Naive thymus-derived CD4-positive, alpha-beta T cell (primary cell): ENCODE measurements at places on chromosomes 3 and 15. TPM values are rescaled to one million over a fixed set of nuclear protein-coding genes. Genes with fewer than 3 reads are reported as not detected.

DNA sequence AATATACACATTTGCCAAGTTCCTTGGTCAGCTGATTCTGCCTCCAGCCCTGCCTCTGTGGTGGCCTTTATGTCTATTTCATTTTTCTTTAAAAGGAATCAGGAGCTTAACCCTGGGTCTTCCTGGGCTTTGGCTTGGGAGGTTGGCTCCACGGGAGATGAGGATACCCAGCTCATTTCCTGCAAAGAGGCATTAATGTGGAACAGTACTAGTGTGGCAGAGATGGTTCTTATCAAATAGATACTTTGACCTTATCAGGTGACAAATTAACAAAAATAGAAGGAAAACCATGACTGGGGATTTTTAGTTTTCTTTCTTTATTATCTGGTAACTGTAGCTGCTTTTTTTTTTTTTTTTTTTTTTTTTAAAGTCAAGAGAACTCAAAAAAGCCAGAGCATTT, 42.8 kb downstream of the BBS4 start:
- peaks cover 9% of the 10 kb centered on the region for H3K36me3 ChIP-seq
- no peak overlapping the region for H3K27ac ChIP-seq
- no peaks in the 10 kb centered on the region for H3K4me1 ChIP-seq
- no peaks in the 10 kb centered on the region for H3K27me3 ChIP-seq
- no peak overlapping the region for H3K4me3 ChIP-seq

DNA sequence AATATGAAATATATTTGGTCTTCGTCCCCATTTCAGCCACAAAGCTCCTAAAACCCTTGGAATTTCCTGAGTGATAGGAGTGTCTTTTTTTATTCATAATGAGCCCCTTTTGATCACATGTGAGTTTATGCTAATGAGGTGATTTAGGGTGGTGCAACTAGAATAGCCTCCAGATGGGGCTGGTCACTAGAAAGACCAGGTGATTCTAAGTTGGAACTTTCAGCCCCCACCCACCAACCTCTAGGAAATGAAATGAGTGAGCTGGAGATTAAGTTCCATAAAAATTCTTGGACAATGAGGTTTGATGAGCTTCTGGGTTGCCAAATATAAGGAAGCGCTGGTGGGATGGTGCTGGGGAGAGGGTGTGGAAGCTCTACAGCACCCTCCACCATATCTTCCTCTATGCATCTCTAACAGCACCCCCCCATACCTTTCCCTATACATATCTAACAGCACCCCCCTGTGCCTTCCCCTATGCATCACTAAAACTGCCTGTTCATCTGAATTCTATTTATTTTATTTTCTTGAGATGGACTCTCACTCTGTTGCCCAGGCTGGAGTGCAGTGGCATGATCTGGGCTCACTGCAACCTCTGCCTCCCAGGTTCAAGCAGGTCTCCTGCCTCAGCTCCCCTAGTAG, 2.1 kb upstream of the SMCO1 start:
- H3K27ac ChIP-seq: no peak overlapping the region
- DNase-seq: no peak

DNA sequence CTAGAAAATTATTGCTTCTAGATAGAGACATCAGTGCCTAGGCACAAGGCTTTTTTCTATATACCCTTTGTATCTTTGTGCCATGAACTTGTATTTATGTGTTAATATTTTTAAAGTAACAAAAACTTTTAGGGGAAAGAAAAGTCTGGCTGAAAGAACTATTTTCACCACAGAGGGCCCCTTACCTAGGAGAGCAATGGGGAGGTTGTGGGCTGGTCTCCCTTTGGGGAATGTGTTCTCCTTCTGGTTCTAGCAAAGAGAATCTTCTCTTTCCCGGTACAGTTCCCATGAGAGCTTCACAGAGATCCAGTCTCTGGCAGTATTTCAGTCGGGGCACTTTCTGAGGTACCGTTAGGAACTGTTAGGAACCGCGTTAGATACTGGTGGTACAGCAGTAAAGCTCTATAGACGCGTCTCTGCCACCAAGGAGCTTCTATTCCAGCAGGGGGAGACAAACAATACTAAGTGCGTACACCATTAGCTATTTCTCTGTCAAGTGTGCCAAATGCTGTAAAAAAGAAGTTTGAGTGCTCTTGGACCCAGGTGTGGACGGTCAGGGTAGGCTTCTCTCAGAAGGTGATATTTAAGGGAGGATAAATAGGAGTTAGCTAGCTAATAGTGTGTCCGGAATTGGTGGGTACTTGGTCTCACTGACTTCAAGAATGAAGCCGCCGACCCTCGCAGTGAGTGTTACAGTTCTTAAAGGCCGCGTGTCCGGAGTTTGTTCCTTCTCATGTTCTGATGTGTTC, 4.6 kb upstream of the EPB42 start:
- H3K27ac ChIP-seq: no peak overlapping the region
- no peaks in the 10 kb centered on the region for H3K4me1 ChIP-seq
- H3K27me3 ChIP-seq: no peaks in the 10 kb centered on the region
- DNase-seq: peak; percentile 43
- H3K4me3 ChIP-seq: no peak overlapping the region
- H3K36me3 ChIP-seq: no peaks in the 10 kb centered on the region

- DNase-seq: no peak
- no peaks in the 10 kb centered on the region for H3K4me1 ChIP-seq
- no peaks in the 10 kb centered on the region for H3K27me3 ChIP-seq
- H3K4me3 ChIP-seq: no peak overlapping the region
Measured at GRCh38 chr15:99606646-99607045, 40.9 kb downstream of the MEF2A start.

GRCh38 chr3:180934638-180935037, 22.2 kb downstream of the FXR1 start:
- no peaks in the 10 kb centered on the region for H3K36me3 ChIP-seq
- no peak overlapping the region for H3K27ac ChIP-seq
- H3K27me3 ChIP-seq: no peaks in the 10 kb centered on the region
- DNase-seq: no peak
- no peak overlapping the region for H3K4me3 ChIP-seq
- no peaks in the 10 kb centered on the region for H3K4me1 ChIP-seq

- H3K36me3 ChIP-seq: no peaks in the 10 kb centered on the region
- no peak overlapping the region for H3K4me3 ChIP-seq
- no peak overlapping the region for H3K27ac ChIP-seq
- no peaks in the 10 kb centered on the region for H3K4me1 ChIP-seq
- H3K27me3 ChIP-seq: no peaks in the 10 kb centered on the region
Measured at GRCh38 chr3:25166016-25166415, 262.0 kb upstream of the RARB start.

DNA sequence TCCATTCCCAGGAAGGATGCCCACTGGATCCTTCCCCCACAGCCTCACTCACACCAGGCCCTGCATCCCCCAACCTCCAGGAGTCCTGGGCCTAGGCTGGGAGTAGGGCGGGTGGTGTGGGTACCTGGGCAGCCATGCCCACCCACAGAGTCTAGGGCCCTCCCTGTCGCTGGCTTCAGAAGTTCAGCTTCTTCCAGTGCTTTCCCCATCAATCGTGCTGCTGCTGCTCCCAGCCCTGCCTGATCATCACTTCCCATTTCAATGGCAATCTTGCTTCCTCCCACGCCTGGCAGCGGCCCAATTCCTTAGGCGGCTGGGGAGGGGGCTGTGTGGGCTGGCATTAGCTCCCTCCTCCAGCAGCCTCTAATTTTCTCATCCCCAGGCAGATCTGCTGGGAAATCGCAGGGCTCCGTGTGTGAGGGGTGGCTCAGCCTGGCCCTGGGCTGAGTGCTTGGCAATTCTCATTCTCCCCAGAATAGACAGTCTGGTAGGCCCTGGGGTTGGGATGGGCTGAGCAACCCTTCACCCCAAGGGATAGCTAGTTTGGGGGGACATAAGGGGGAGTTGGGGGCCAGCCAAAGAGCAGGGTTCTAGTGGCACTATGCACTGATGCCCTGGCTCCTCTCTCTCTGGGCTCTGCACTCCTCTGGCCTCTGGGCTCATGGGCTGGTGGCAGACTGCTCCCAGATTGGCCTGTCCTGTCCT, 66.4 kb downstream of the SCN5A start:
- H3K27me3 ChIP-seq: no peaks in the 10 kb centered on the region
- DNase-seq: no peak
- no peak overlapping the region for H3K4me3 ChIP-seq
- no peaks in the 10 kb centered on the region for H3K36me3 ChIP-seq
- no peak overlapping the region for H3K27ac ChIP-seq

- no peaks in the 10 kb centered on the region for H3K27me3 ChIP-seq
- peaks cover 3% of the 10 kb centered on the region for H3K36me3 ChIP-seq
- H3K4me3 ChIP-seq: no peak overlapping the region
- DNase-seq: no peak
Measured at GRCh38 chr15:50979041-50979440, 70.6 kb downstream of the AP4E1 start.

The RTP1 gene
- not detected for total RNA-seq

GRCh38 chr3:16825617-16826204, 59.0 kb upstream of the PLCL2 start:
- H3K27ac ChIP-seq: no peak overlapping the region
- DNase-seq: no peak
- H3K4me1 ChIP-seq: peaks cover 17% of the 10 kb centered on the region
- H3K36me3 ChIP-seq: no peaks in the 10 kb centered on the region
- no peak overlapping the region for H3K4me3 ChIP-seq

DNA sequence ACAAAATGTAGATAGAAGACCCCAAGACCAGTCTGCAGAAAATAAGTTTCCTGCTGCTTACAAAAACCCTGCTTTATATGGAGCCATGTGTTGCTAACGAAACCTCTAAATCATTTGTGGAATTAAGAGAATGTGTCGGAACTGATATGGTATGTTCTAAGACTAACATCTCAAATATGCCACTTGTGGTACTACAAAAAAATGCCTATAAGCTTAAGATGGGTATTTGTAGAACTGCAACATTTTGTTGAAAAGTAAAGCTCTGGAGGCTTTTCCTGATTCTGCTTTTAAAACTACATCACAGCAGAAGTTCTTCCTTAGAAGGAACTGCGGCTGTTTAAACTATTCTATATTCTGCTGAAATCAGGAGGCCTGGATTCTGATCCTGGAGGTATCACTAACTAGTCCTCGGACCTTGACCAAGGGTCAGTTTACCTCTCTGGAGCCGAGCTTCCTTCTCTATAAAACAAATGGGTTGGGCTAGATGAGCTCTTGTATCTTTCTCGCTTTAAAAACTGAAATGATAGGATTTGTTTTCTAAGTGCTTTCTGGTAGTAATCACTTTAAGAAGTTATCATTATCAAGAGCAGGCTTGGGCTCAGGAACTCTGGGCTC, 74.9 kb downstream of the RAD18 start:
- no peak overlapping the region for H3K27ac ChIP-seq
- DNase-seq: no peak
- H3K27me3 ChIP-seq: no peaks in the 10 kb centered on the region
- H3K4me3 ChIP-seq: no peak overlapping the region

The MCF2L2 gene
- 3.1 TPM for total RNA-seq

The OR5K2 gene
- total RNA-seq: not detected in 2 replicates

- no peak overlapping the region for H3K4me3 ChIP-seq
- no peaks in the 10 kb centered on the region for H3K4me1 ChIP-seq
- no peaks in the 10 kb centered on the region for H3K36me3 ChIP-seq
- H3K27me3 ChIP-seq: no peaks in the 10 kb centered on the region
- H3K27ac ChIP-seq: no peak overlapping the region
Measured at GRCh38 chr3:12155828-12156227, 2.9 kb downstream of the TIMP4 start.

The RIOX2 gene
- total RNA-seq: 32.0 TPM
